ENCODE measurements at places on chromosomes 2 and 18.

DNA sequence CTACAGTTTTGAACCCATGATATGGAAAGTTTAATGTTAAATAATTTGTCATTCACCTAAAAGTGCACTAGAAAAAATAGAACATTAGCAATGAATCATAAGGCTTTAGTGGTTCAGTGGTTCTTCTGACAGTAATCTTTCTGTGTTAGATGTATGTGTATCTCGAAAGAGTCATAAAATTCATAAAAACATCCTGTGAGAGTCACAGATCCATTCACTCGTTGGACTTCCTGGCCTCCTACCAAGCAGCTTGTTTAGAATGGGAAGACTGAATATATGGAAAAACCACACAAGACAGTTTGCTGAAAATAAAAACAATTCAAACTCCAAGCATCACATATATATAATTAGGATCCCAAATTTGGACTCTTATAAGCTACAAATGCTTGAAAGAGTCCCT is 34.8 kb downstream of the ADNP2 start:
- no peak for DNase-seq

DNA sequence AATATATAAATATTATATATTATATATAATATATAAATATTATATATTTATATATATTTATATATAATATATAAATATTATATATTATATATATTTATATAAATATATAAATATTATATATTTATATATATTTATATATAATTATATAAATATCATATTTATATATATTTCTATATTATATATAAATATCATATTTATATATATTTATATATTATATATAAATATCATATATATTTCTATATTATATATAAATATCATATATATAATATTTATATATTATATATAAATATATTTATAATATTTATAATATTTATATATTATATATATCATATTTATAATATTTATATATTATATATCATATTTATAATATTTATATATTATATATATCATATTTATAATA is 321.4 kb downstream of the CDH2 start:
- DNase-seq, result no peak

- peak; percentile 3 for DNase-seq
These were observed 98.9 kb upstream of the GLS start for GRCh38 chr2:190781604-190782198.

GRCh38 chr2:219656526-219656925 is 29.1 kb downstream of the SLC4A3 start:
- no peak for DNase-seq

DNA sequence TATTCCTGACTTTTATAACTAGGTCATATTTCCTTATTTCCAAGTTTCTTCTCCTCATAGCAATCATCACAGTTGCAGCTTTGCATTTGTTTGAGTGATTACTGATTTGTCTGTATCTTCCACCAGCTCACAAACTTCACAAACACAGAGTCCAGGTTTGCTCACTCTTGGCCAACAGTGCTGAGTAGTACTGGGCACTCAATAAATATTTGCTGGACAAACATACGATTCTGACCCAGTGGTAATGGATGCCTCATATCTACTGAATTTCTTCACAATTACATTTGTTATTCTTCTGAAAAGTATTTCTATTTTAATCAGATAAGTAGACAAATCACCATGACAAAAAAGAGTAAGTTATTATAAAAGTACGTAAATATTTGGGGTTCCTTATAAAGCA is 516.3 kb downstream of the TDRD15 start:
- no peak for DNase-seq

DNA sequence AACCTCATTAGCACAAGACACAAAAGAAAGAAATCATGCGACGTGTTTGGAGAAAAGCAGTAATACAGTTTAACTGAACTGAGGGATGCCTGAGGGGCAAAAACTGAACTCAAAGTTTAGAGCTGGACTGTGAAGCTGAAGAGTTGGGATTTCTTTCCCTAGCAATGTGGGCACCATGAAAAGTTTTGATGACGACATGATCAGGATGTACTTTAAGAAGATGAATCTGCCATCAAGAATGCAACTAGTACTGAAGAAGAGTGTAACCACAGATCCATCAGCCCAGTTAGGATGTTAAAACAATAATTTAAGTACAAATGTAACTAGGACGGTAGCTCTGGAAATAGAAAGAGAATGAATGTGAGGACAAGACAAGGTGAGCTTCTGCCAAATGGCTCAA is 196.2 kb downstream of the VWC2L start:
- DNase-seq, result no peak

GRCh38 chr2:52536929-52537460 is 1230.6 kb upstream of the CHAC2 start:
- no peak for DNase-seq

GRCh38 chr2:37156071-37156856 is 516 bp downstream of the EIF2AK2 start:
- DNase-seq, result no peak

DNA sequence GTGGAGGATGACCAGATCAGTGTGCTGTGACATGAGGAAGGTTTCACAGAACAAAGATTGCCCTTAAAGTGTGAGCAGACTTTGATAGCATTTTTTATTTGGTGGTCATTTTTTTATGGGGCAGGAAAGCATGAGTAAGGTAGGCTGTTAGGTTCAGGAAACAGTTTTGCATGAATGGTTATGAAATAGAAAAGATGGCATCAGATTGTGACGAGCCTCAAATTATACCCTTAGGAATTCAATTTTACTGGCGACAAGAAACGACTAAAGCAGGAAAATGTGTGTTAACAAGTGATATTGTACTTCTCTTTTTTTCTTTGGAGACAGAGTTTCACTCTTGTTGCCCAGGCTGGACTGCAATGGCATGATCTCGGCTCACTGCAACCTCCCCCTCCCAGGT is 44.7 kb downstream of the PIK3C3 start:
- DNase-seq, result no peak

DNA sequence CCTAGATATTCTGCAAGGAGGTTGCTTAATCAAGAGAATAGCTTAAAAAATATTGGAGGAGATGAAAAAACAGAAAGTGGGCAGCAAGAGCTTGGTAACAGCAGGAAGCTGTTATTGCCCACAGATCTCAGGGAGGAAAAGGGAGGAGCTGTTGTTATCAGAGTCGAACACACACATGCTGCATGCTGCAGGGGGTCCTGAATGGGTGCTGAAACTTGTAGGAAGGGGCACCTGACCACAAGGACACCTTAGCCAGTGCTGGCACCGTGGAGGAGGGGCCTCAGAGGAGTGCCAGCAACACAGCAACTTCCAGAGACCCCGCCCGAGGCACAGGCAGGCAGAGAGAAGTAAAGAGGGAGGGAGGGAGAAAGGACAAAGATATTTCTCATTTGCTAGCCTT is 332.9 kb downstream of the SOCS6 start:
- DNase-seq, result peak; percentile 7

DNA sequence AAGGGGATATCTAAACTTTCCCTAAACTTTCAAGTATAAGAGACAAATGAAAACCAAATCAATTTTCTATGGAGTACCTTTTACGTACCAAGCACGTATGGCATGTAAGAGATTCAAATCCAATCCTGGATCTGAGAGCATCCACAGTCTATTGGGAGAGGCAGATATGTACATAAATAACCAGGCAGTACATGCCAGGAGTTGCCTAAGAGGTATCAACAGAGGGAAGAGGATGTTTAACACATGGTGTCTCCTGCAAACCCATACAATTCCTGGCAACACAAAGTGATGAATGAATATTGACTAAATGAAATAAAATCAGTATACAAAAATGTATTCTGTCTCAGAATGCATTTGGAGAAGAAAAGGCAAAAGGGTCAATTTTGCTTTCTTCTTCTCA is 116.6 kb downstream of the PIGN start:
- DNase-seq, result no peak

GRCh38 chr2:164777847-164778461 is 63.7 kb downstream of the COBLL1 start:
- DNase-seq, result no peak

DNA sequence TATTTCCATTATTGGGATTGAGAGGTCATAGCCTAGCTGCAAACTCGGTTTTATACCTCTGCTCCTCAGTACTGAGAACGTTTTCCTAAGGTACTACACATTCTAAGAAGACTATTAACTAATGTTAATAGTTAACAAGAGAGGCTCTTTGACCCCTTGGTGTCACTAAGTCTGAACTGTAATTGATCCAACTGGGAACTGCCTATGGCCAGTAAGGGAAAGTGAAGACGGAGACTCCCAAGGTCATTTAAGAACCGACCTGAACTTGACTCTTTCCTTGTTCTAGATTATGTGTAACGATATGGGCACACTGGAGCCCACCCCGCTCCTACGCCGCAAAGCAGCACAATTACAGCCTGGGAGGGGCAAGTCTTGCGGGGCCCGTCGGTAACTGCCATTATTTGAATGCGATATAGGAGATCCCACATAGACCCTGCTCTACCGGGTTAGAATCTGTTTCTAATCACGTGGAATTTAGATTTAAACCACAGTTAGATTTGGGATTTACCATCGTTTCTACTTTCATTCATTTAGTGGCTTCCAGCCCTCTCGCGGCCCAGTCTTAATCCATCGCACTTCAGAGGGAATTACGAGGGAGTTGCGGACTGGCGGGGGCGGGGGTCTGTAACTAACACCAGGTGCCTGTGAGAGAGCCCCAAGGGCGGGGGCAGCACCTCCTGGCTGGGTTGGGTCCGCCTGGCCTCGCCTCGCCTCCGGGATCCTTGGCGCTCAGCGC is 84.1 kb upstream of the EPB41L3 start:
- DNase-seq, result no peak

DNA sequence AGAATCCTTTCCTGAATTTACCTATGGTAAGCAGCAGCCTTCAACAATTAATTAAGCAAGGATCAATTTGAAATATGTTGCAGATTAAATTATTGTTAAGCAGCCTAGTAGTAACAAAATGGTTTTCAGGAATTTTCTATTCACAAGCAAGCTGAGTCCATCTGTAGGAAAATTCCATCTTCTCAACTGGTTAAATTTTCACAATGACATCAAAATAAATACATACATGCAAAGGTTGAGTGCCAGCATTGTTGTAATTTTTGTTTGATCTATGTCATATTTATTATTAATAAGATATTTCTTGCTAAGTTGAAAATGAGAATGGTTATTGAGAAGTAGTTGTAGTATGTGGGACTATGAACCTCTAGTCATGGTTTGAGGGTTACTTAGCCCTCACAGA is 15.3 kb upstream of the TFPI start:
- DNase-seq, result no peak

GRCh38 chr2:105888625-105889024 is 143.9 kb downstream of the NCK2 start:
- no peak for DNase-seq

DNA sequence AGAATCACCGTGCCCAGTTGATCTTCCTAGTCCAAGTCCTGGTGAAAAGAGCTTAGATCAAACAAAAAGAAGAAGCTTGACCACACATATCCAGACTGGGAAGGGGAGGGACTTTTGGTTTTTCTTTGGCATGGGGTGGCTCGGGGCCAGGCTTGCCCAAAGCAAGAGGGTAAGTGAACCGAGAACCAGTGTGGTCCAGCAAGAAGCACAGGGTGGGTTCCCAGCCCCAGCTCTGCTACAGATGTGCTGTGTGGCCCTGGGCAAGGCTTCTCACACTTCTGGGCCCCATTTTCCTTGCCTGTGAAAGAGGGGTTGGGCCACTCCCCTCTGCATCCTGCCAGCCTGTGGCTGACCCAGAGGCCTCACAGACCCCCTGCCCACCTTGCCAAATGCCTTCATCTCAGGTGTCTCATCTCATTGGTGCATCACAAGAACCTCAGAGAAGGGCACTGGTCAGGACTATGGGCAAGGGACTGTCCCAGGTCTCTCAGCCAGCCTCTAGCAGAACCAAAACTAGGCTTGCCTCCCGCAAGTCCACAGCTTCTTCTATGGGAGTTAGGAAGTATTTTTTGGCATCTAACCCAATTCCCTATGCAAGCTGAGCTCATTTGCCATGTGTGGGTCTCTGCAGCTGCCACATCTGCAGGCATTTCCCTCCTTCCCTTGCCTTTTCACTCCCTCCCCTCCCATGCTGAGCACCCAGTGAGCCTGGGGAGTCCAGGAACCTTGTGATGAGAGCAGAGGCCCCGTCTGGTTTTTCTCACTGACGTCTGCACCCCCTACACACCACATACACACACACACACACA is 6.9 kb downstream of the ATP6V1B1 start:
- no peak for DNase-seq

DNA sequence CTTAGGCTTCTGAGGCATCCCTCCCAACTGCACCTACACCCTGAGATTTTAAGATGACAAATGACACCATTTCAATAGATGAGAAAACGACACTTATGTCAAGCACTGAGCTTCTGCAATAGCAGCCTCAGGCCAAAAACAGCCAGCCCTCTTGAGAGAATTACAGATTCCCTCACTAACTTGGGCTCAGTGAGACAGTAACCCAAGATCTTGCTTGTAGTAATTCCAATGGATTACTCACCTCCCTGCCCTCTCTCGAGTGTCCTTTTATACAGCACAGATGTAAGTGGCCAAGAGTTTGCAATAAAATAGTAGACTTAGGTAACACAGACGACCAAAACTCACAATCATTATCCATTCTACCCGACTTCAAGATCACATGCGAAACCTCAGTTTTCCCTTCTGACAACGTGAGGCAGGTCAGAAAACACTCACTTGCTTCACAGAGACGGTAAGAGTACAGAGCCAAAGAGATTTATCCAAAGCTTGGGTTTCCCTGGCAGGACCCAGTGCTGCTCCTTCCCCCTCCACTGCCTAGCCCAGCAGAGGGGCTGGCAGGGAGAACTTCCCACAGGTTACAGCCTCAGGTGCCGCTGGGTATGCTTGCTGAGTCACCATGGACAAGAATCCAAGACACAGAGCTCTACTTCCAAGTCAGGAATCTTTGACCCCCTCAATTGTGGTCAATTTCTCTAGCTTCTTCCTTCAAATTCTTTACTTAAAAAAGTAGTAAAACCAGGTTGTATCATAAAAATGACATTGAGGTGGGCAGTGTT is 181.4 kb downstream of the MYO5B start:
- no peak for DNase-seq

GRCh38 chr2:170143045-170143717 is 34.8 kb upstream of the MYO3B start:
- no peak for DNase-seq

DNA sequence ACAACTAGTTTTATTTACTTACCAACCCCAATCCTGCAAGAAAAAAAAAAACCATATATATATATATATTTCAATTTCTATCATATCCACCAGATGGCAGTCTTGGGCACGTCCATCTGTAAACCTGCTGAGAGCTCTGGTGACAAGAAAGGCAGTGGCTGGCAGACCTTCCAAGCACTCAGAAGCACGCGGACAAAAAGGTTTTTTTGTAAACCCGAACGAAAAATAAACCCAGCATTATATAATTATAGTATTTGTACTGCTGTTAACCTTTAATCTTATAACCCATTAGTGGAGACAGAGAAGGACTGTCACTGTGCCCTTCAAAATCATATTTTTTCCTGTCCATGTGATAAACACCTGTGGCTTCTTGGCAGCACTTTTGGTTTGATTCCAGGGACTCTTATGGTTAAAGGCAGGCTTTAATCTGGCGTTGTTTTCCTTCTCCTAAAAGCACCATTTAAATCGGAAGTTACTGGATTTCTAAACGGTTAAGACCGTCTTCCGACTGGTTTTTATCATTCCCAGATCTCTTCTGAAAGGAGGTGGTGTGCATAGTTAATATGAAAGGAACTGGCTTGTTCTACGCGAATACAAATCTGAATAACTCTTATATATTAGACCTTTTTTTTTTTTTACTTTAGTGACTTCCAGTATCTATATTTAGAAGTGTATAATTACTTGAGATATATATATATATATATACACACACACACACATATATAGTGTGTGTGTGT is 31.0 kb upstream of the SLC3A1 start:
- DNase-seq, result peak; percentile 14
